Fibroblast of skin of right biceps (primary cell): ENCODE measurements at places on chromosomes 12 and 14.

DNA sequence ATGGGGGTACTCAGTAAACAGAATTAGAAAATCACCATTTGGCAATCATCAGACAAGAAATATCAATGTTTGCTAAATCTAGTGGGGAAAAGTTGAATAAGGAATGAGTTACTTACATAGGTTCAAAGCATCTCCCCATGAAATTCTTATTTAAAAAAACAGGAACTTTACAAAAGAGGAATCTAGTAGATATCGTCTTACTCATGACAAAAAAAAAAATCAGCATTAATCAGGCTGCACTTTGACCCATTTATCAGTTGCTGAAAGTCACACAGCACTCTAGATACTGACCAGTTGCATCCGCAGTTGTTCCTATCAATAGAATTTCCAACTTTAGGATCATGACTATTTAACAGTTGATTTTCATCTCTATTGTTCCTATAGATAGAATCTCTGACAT lies 5.8 kb upstream of the DICER1 start:
- DNase-seq = no peak

- peak; percentile 58 for DNase-seq
Observed at GRCh38 chr14:89767861-89768268, 186.7 kb downstream of the EFCAB11 start.

- DNase-seq = peak; percentile 12
Observed at GRCh38 chr14:36238666-36239363, 62.3 kb upstream of the PTCSC3 start.

DNA sequence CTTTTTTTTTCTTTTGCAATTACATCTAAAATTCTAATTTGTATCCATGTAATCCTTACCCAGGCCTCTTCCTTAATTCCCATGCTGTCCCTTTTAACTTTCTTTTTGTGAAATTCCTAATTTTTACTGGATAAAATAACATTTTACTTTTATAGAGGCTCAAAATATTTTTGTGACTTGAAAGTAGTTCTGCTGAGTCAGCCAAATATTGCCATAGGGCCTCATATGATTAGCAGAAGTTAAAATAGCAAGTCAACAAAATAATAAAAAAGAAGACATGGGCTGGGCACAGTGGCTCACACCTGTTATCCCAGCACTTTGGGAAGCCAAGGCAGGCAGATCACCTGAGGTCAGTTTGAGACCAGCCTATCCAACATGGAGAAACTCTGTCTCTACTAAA lies 2.0 kb downstream of the C3AR1 start:
- no peak for DNase-seq
